Thyroid gland (tissue), 4 donors: ENCODE measurements at places on chromosomes 5 and 9. TPM values are rescaled to one million over a fixed set of nuclear protein-coding genes. Genes with fewer than 3 reads are reported as not detected.
A peak's percentile ranks its signal among the peaks of the same experiment; 100 is the strongest.

CPLANE1 gene
- 53.9 TPM for total RNA-seq

TMEM8B gene
- total RNA-seq, result 16.6 TPM

- H3K27ac ChIP-seq, result no peak overlapping the region
- H3K27me3 ChIP-seq, result no peaks in the 10 kb centered on the region
- no peaks in the 10 kb centered on the region for H3K36me3 ChIP-seq
- DNase-seq, result peak; percentile 31
- H3K4me1 ChIP-seq, result peaks cover 34% of the 10 kb centered on the region
- H3K4me3 ChIP-seq, result peak overlapping the region; percentile 76
These were observed 448 bp downstream of the RELL2 start for GRCh38 chr5:141637123-141637766.

SHISAL2B gene
- total RNA-seq, result not detected

GRCh38 chr5:30040488-30041118 is 1152.9 kb upstream of the CDH6 start:
- no peak overlapping the region for H3K4me3 ChIP-seq
- H3K4me1 ChIP-seq, result no peaks in the 10 kb centered on the region

AK8 gene
- total RNA-seq, result 5.4 TPM

DNA sequence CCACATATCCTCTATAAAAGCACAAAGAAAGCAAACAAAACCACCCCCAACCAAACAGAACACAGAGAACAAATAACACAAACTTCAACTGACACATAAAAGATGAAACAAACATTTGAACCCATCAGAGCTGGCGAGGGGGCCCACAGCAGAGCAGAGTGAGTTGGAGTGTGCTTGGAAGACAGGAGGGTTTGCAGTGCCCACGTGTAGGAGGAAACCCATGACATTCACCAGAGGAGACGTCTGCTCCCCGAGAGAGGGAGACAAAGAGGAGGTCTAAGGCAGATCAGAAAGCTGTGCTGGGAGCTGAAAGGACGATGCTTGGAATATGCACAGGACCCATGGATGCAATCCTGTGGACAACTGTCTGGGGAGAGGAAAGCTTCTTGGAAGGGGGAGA is 27.0 kb downstream of the MRPL36 start:
- H3K36me3 ChIP-seq, result no peaks in the 10 kb centered on the region
- no peak overlapping the region for H3K4me3 ChIP-seq
- H3K4me1 ChIP-seq, result no peaks in the 10 kb centered on the region
- H3K27me3 ChIP-seq, result no peaks in the 10 kb centered on the region
- H3K27ac ChIP-seq, result no peak overlapping the region
- no peak for DNase-seq

TLX3 gene
- not detected for total RNA-seq

- H3K4me3 ChIP-seq, result no peak overlapping the region
- no peaks in the 10 kb centered on the region for H3K4me1 ChIP-seq
- H3K36me3 ChIP-seq, result peaks cover 8% of the 10 kb centered on the region
- no peak overlapping the region for H3K27ac ChIP-seq
- no peak for DNase-seq
- H3K27me3 ChIP-seq, result no peaks in the 10 kb centered on the region
These were observed 28.8 kb downstream of the ASS1 start for GRCh38 chr9:130473566-130473965.

- DNase-seq, result no peak
- no peak overlapping the region for H3K27ac ChIP-seq
- no peaks in the 10 kb centered on the region for H3K27me3 ChIP-seq
- H3K4me1 ChIP-seq, result no peaks in the 10 kb centered on the region
- H3K4me3 ChIP-seq, result no peak overlapping the region
These were observed 47.1 kb upstream of the NEK6 start for GRCh38 chr9:124210697-124211096.

- H3K4me3 ChIP-seq, result no peak overlapping the region
- no peak for DNase-seq
- no peaks in the 10 kb centered on the region for H3K27me3 ChIP-seq
- H3K4me1 ChIP-seq, result no peaks in the 10 kb centered on the region
These were observed 60.9 kb downstream of the ZNF354C start for GRCh38 chr5:179120951-179121666.

AOPEP gene
- total RNA-seq, result 126 TPM

- no peak for DNase-seq
- H3K4me3 ChIP-seq, result no peak overlapping the region
- no peaks in the 10 kb centered on the region for H3K27me3 ChIP-seq
- H3K36me3 ChIP-seq, result peaks cover 27% of the 10 kb centered on the region
- H3K4me1 ChIP-seq, result no peaks in the 10 kb centered on the region
These were observed 88.3 kb downstream of the USP20 start for GRCh38 chr9:129923589-129923988.

EPB41L4B gene
- total RNA-seq, result 71.6 TPM

GRCh38 chr9:127500862-127501261 is 49.6 kb downstream of the LRSAM1 start:
- H3K27ac ChIP-seq, result no peak overlapping the region
- no peaks in the 10 kb centered on the region for H3K27me3 ChIP-seq
- no peak overlapping the region for H3K4me3 ChIP-seq
- no peak for DNase-seq
- peaks cover 39% of the 10 kb centered on the region for H3K36me3 ChIP-seq

OR13D1 gene
- total RNA-seq, result not detected

DNA sequence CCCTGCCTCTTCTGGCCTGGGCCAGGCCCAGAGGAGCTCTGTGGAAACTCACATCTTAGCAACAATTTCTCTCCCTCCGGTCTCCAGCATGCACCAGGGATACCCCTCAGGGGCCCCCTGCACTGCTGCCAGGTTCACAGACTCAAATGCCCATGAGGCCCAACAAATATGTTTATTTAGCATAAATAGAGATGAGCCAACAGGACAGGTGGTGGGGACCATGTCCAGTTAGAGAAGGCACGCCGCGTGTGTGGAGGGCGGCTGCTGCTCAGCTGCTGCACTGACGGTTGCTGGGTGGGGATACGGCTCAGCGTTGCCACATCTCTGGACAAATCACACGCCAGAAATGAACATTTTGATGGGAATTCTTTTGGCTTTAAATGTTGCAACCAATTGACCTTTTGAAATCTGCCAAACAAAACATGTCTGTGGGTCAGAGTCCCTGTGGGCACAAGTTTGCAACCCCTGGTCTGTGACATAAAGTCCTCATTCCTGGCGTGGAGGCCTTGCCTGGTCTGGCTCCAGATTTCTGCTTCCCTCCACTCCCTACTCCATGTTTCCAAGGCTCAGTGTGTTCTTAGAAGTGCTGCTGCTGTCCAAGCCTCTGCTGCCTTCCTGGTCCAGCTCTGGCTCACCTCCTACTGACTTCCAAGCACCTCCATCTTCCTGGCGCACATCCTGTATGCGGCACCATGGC is 88.9 kb downstream of the AMBP start:
- DNase-seq, result peak; percentile 15
- H3K27me3 ChIP-seq, result no peaks in the 10 kb centered on the region
- no peaks in the 10 kb centered on the region for H3K36me3 ChIP-seq

DNA sequence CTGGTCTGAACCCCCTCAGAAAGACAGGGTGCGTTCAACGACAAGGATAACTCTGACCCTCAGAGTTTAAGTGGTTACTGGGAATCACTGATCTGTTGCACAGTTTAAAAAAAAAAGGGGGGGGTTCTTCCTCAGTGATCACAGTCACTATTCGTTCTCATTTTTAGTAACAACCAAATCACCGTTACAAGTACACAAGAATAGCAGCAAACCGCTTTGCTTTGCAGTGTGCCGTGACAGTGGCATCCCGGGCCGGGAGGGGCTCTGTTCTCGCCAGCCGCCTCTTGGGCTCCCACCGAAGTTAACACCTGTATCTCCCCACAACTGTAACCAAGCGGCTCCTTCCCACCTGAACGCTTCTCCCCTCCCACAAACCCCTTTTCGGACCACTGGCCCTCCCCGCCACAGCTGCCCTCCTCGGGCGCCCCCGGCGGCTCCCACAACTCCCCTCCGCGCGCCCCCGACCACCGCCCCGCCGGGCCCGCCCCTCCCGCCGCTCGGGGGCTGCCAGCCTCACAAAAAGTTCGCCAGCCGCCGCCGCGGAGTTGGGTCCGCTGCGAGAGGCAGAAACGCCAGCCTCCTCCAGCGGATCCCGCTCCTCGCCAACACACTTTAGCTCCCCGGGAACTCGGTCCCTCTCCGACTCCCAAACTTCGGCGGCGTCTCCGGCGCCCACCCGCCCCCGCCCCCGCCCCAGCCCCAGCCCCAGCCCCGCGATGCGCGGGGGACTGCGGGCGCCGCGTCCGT is 1.2 kb downstream of the SSBP2 start:
- DNase-seq, result peak; percentile 58
- no peaks in the 10 kb centered on the region for H3K27me3 ChIP-seq
- H3K36me3 ChIP-seq, result no peaks in the 10 kb centered on the region
- H3K4me1 ChIP-seq, result peaks cover 19% of the 10 kb centered on the region

SH3GL2 gene
- not detected for total RNA-seq

GRCh38 chr5:71953866-71954265 is 153.4 kb upstream of the MAP1B start:
- DNase-seq, result no peak
- no peak overlapping the region for H3K4me3 ChIP-seq
- no peaks in the 10 kb centered on the region for H3K27me3 ChIP-seq
- H3K36me3 ChIP-seq, result no peaks in the 10 kb centered on the region

- no peaks in the 10 kb centered on the region for H3K36me3 ChIP-seq
- no peak for DNase-seq
- H3K4me1 ChIP-seq, result no peaks in the 10 kb centered on the region
- H3K27ac ChIP-seq, result no peak overlapping the region
- no peak overlapping the region for H3K4me3 ChIP-seq
These were observed 153.0 kb upstream of the COL5A1 start for GRCh38 chr9:134488331-134489280.

DNA sequence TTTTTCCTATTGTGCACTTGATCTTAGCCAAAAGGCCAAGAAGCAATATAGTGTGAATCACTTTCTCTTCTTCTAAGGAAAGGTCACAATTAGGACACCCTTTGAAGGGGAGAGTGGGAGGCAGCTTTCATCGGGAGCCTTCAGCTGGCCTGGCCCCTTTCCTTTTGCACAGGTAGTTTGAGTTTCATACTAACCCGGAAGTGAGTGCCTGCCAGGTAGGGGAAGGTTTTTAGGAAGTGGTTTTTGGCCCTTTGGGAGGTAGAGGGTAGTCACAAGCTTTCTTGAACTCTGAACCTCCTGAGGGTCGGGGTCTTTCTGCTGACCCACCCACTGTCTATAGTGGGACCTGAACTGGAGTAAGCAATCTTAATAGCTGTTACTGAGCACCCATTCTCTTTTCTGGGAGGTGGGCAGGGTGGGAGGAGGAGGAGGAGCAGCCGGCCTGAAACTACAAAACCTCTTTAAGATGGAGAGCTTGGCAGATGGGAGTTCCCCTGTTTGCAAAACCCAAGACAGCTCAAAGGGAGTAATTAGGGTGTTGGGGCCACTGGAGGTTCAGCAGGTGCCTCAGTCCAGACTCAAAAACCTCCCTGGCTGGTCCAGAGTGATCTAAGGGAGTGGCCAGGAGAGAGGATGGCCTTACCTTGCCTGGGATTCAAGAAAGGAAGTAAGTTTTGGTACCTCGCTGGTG is 6.0 kb downstream of the LARP1 start:
- no peak overlapping the region for H3K27ac ChIP-seq
- H3K36me3 ChIP-seq, result no peaks in the 10 kb centered on the region

DNA sequence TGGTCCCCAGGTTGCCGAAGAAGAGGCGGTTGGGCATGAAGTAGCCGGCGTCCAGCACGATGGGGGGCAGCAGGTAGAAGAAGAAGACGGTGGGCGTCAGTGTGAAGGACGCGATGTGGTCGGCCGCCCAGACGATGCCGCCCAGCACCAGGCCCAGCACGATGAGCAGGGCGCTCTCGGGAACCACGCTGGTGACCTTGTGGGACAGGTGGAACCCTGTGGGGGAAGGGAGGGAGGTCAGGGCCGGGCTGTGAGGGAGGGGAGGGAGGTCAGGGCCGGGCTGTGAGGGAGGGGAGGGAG is 32.4 kb downstream of the SLC9A3 start:
- H3K4me1 ChIP-seq, result no peaks in the 10 kb centered on the region
- H3K27ac ChIP-seq, result no peak overlapping the region
- H3K4me3 ChIP-seq, result no peak overlapping the region
- DNase-seq, result no peak
- no peaks in the 10 kb centered on the region for H3K27me3 ChIP-seq
- H3K36me3 ChIP-seq, result no peaks in the 10 kb centered on the region

DNA sequence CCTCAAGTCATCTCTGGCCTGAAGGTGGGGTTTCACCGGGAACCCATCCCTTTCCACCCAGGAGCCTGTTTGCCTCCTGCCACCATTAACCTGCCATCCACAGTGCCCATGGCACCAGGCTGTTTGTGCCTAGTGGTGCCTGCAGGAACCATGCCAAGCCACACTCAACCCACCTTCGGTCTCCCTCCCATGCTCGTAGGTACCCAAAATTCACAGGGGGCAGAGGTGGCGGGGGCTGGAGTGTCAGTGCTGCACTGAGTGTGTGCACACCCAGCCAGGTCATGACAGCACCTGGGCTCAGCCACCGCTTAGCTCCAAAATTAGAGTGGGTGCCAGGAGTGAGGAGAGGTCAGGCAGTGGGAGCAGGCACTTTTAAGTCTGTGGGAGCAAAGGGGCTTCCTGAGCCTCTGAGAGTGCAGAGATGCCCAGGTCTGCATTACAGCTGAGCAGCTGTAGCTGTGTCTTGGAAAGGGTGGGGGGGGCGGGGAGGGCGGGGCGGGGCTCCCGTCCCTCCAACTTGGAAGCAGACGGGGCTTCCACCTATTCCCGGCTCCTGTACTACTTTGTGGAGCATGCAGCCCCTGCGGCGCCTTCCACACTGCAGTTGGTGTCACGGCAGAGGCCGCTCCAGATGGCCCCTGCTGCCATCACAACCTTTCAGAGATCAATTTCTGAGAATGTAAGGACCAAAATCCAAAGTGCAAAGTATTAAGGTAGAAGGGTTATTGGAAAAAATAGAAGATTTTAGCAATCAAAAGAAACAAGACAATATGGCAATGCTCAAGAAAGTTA is 2396.8 kb upstream of the C9orf72 start:
- no peak overlapping the region for H3K27ac ChIP-seq
- DNase-seq, result no peak
- H3K4me3 ChIP-seq, result no peak overlapping the region
- H3K27me3 ChIP-seq, result no peaks in the 10 kb centered on the region

SNCAIP gene
- total RNA-seq, result 12.8 TPM

SLC1A3 gene
- 14.0 TPM for total RNA-seq

IFNA13 gene
- total RNA-seq, result not detected

CRHBP gene
- 5.1 TPM for total RNA-seq

DNA sequence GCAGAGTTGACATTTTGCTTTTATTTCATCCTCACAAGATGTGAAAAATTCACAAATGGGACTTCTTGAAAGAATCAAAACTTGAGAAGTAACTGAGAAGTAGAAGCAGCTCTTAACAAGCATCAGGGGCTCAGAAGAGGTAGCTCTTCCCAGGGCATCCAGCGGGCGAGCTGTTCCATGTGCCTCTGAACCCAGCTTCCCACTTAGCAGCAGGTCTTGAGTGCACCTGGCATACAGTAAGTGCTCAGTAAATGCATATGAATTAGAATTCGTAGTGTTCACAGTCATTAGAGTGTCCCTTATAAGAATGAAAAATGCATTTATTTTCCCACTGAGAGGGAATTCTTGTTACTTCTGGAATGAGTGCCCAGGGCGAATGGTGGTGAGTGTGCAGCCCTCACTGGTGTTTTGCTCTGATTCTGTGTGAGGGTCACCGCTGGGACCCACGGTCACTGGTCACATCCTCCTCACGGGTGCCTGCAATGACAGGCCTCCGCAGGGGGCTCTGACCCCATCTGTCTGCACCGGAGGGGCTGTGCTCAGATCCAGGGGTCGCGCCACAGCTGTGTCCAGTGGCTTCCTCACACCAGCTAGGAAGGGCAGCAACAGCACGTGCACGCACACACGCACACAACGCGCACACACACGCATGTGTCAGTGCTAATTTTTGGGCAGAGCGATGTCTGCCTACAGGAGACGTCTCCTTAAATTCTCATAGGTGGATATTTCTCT is 26.9 kb downstream of the EXOC3 start:
- peaks cover 19% of the 10 kb centered on the region for H3K4me1 ChIP-seq
- no peak overlapping the region for H3K27ac ChIP-seq
- H3K27me3 ChIP-seq, result no peaks in the 10 kb centered on the region
- H3K4me3 ChIP-seq, result no peak overlapping the region
- peak; percentile 15 for DNase-seq
